ENCODE measurements at places on chromosomes 7 and 10. TPM values are rescaled to one million over a fixed set of nuclear protein-coding genes. Genes with fewer than 3 reads are reported as not detected.

GRCh38 chr10:85225311-85225710, 896.9 kb downstream of the CCSER2 start:
- no peak overlapping the region for H3K27ac ChIP-seq
- H3K4me1 ChIP-seq, result no peaks in the 10 kb centered on the region
- H3K4me3 ChIP-seq, result no peak overlapping the region
- no peaks in the 10 kb centered on the region for H3K36me3 ChIP-seq
- no peak for DNase-seq

DNA sequence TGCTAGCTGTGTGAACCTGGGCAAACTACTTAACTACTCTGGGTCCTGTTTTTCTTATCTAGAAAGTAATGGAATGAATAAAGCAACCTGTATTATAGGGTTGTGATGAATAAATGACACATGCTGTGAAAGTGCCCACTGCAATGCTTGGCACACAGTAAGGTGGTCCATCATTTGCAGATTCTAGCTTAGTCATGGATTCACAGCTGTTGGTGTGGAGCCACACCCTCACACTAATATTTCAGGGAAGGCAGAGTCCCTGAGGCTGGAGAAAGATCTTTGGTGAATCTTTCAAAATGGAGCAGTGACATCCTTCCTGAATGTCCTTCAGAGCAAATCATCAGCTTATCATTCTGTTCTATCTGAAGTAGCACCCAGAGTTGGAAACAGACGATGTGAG, 60.6 kb downstream of the A1CF start:
- no peak for DNase-seq
- no peak overlapping the region for H3K4me3 ChIP-seq
- H3K4me1 ChIP-seq, result no peaks in the 10 kb centered on the region

DNA sequence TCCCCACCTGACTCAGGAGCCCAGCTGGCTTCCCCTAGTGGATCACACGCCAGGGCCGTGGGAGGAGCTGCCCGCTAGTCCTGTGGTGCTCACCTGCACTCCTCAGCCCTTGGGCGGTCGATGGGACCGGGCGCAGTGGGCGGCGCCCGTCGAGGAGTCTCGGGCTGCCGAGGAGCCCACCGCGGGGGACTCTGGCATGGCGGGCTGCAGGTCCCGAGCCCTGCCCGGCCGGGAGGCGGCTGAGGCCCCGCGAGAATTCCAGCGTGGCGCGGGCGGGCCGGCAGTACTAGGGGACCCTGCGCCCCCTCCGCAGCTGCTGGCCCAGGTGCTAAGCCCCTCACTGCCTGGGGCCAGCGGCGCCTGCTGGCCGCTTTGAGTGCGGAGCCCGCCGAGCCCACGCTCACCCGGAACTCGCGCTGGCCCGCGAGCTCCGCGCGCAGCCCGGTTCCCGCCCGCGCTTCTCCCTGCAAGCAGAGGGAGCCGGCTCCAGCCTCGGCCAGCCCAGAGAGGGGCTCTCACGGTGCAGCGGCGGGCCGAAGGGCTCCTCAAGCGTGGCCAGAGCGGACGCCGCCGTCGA, 367.9 kb downstream of the TYW1 start:
- no peak overlapping the region for H3K27ac ChIP-seq
- H3K4me3 ChIP-seq, result no peak overlapping the region
- DNase-seq, result no peak

GRCh38 chr7:29236071-29236580, 41.6 kb downstream of the CHN2 start:
- peaks cover 29% of the 10 kb centered on the region for H3K4me1 ChIP-seq
- H3K4me3 ChIP-seq, result no peak overlapping the region
- H3K36me3 ChIP-seq, result peaks cover 2% of the 10 kb centered on the region

DNA sequence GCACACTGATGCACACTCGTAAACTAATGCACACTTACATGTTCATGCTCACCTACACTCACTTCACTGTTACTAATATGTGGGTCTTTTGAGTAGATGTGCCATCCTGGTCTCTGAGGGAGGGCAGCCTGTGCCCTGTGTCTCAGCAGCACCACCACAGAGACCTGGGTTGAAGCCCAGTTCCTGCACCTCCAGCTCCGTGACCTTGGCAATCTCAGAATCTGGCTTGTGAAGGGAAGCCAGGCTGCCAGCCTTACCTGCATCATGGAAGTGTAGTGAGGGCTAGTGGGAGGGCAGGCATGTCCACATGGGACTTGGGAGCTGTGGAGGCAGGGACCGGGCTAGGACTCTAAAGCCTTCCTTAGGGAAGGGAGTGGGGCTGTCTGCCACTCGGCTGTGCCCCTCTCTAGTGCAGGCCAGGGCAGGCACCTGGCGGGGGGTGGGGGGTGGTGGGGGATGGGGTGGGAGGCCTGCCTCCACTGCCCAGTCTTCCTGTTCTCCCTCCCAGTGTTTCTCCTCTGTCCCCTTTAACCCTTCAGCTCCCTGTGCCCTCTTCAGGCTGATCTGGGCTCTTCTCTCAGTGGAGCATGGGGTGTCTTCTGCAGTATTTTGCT, 8.1 kb downstream of the ADCY1 start:
- H3K27me3 ChIP-seq, result peaks cover 9% of the 10 kb centered on the region
- no peak overlapping the region for H3K4me3 ChIP-seq
- DNase-seq, result no peak
- no peaks in the 10 kb centered on the region for H3K36me3 ChIP-seq
- peak overlapping the region; percentile 67 for H3K27ac ChIP-seq

DNA sequence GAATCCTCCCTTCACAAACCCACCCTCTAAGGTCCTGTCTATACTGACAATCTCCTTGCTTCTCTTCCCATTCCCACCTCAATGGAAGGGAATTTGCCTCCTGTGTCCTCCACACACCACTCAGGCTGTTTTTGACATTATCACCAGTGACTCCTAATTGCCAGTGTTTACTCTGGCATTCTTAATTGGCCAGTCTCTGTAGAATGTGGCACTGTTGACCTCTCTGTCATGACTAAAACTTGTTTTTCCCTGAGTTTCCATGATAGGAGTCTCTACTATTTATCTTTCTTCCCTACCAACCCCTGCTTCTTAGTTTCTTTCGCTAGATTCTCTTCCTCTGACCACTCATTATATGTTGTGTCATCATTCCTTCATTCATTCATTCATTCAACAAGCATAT, 12.1 kb downstream of the SLC16A12 start:
- H3K4me1 ChIP-seq, result no peaks in the 10 kb centered on the region
- peaks cover 2% of the 10 kb centered on the region for H3K27me3 ChIP-seq
- no peak overlapping the region for H3K27ac ChIP-seq
- no peaks in the 10 kb centered on the region for H3K36me3 ChIP-seq
- DNase-seq, result no peak

DNA sequence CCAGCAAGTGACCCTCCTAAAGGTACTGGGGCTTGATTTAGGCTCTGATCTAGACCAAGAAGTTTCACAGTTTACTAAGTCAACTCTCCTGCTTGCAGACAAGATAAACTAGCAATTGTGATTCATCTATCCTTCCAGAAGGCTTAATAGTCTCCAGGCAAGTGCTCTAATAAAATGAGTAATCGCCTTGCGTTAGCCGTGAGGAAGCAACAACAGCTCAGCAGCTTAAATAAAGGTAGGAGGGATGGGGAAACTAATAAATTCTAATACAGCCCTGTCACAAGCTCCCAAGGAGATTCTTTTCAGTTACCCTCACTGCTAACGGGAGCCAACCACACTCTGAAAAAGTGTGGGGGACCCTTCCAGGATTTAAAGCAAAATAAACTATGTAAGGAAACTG, 48.4 kb downstream of the FRMD4A start:
- H3K27me3 ChIP-seq, result peaks cover 7% of the 10 kb centered on the region
- peaks cover 10% of the 10 kb centered on the region for H3K4me1 ChIP-seq
- H3K27ac ChIP-seq, result no peak overlapping the region
- no peak for DNase-seq

GRCh38 chr7:142440906-142441411, 183.1 kb upstream of the PRSS58 start:
- H3K27ac ChIP-seq, result no peak overlapping the region
- no peak overlapping the region for H3K4me3 ChIP-seq
- no peaks in the 10 kb centered on the region for H3K27me3 ChIP-seq
- H3K36me3 ChIP-seq, result no peaks in the 10 kb centered on the region
- no peak for DNase-seq

DNA sequence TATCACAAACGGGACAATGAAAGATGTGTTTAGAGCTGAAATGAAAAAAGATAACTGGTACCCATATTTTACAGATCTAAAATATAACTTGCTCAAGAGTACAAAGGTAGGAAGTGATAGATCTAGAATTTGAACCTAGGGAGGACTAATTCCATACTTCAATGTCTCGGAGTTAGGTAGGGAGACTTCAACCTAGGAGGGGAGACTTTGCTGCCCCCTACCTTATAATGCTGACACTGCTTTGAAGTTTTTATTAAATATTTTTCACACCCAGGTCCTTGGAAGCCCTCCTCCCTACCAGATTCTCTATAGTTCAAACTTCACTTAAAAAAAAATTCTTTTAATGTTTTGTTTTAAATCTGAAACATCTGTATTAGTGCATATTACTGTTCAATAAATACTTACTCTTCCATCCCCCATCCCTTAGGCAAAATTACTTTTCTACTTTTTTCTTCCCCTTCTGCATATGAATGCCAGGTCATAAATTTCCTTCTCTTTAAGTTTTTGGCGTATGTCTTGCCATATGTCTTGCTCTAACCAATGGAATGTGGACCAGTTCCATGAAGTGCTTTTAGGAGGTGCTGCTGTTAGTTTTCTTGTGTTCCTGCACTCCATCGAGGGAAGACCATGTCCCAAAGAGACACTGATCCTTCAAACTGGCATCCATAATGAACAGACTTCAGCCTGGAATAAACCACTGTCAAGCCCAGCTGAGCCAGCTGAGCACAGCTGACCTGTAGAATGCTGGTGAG, 57.8 kb downstream of the MICU1 start:
- no peak overlapping the region for H3K4me3 ChIP-seq
- no peaks in the 10 kb centered on the region for H3K27me3 ChIP-seq
- no peak for DNase-seq

DNA sequence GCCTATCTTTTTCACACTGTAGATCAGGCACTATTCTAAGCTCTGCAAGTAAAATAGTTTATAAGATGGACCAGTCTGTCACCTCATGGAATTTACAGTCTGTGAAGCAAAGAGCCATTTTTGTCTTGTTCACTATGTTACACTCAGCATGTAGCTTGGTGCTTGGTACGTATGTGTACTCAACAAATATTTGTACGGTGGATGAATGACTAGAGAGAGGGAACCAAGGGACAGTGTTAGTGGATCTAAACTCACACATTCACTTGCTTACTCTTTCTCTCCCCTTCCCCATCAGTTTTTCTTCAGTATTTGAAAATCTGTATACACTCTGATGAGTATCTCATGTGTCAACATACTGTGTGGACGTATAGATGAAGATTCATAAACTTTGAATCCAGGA, 45.9 kb downstream of the PTF1A start:
- no peaks in the 10 kb centered on the region for H3K4me1 ChIP-seq
- H3K4me3 ChIP-seq, result no peak overlapping the region
- H3K27me3 ChIP-seq, result peaks cover 44% of the 10 kb centered on the region
- DNase-seq, result no peak
- no peak overlapping the region for H3K27ac ChIP-seq

- H3K36me3 ChIP-seq, result peaks cover 3% of the 10 kb centered on the region
- no peak overlapping the region for H3K4me3 ChIP-seq
- H3K27ac ChIP-seq, result no peak overlapping the region
- peaks cover 12% of the 10 kb centered on the region for H3K4me1 ChIP-seq
- DNase-seq, result no peak
These were observed 132.7 kb downstream of the CNTNAP2 start for GRCh38 chr7:146249272-146249671.

- H3K27me3 ChIP-seq, result no peaks in the 10 kb centered on the region
- peaks cover 1% of the 10 kb centered on the region for H3K4me1 ChIP-seq
- H3K36me3 ChIP-seq, result peaks cover 5% of the 10 kb centered on the region
- no peak overlapping the region for H3K4me3 ChIP-seq
- DNase-seq, result no peak
These were observed 31.8 kb upstream of the GSDME start for GRCh38 chr7:24788961-24789576.

DNA sequence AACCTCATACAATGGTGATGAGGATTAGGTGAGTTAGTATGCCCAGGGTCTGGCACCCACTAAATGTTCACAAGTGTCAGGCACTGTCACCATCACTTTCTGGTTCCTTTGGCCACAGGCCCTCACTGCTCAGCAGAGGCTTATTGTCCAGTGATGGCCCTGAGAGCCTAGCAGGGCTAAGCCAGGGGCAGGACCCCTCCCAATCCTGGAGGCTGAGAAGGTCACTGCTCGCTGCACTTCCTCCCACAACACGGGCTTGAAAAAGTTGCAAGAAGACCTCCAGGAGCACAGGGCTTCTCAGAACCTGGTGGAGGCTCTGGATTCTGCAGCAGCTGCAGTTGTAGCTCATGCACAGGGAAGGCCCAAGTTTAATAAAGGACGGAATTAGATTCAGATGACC, 48.1 kb downstream of the DRGX start:
- no peak overlapping the region for H3K27ac ChIP-seq
- peaks cover 7% of the 10 kb centered on the region for H3K27me3 ChIP-seq
- H3K36me3 ChIP-seq, result no peaks in the 10 kb centered on the region
- H3K4me3 ChIP-seq, result no peak overlapping the region
- no peak for DNase-seq

GRCh38 chr10:60299961-60300883, 89.5 kb downstream of the ANK3 start:
- DNase-seq, result no peak
- no peak overlapping the region for H3K4me3 ChIP-seq
- H3K4me1 ChIP-seq, result peaks cover 17% of the 10 kb centered on the region
- no peaks in the 10 kb centered on the region for H3K36me3 ChIP-seq

DNA sequence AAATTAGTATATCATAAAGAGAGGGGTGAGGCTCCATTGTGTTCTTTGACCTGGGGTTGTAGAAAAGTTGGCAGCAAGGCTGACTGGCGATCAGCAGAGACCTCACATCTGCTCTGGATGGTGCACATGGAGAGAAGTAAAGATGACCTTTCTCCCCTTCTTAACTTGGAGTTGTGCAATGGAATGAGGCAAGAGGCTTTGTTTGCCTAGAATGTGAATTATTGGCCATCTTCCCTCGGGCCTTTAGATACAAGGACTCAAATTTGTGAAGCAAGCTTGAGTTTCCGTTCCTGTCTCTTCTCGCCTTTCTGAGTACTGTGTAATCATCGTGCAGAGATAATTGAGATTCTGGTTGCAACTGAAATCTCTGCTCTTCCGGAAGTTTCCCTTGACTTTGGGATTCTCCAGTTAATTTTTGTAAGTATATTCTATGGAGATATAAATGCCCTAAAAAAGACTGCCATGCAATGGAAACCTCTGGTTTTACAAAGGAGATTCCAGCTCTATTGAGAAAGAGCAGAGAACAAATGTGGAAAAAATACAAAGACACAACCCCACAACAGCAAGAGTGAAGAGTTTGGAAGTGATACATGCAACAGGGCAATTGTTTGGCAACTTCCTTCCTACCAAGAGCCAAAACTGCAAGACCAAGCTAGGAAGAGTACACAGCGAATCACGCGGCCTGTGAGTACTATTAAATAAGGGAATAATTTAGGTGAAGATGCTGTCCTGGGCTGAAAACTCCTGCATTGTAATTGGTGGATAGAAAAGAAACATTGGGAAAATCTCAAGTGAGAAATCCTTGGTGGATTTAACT, 542.3 kb upstream of the NRP1 start:
- no peaks in the 10 kb centered on the region for H3K36me3 ChIP-seq
- no peaks in the 10 kb centered on the region for H3K27me3 ChIP-seq
- peaks cover 6% of the 10 kb centered on the region for H3K4me1 ChIP-seq

- no peaks in the 10 kb centered on the region for H3K27me3 ChIP-seq
- H3K27ac ChIP-seq, result no peak overlapping the region
- H3K4me1 ChIP-seq, result peaks cover 12% of the 10 kb centered on the region
- peak overlapping the region; percentile 20 for H3K4me3 ChIP-seq
These were observed 22.7 kb downstream of the SSC4D start for GRCh38 chr7:76386691-76387260.

Gene CPVL
- 32.9 TPM for total RNA-seq

Gene VWA2
- total RNA-seq, result not detected

Gene CALD1
- 71.8 TPM for total RNA-seq

Gene HMX3
- not detected for total RNA-seq

Gene CYP2C9
- total RNA-seq, result not detected

Gene ZNF853
- total RNA-seq, result 9.2 TPM

Gene ZC3HAV1L
- 0.16 TPM for total RNA-seq

Gene PRSS1
- not detected for total RNA-seq
